ENCODE measurements at places on chromosomes 1 and 21. TPM values are rescaled to one million over a fixed set of nuclear protein-coding genes. Genes with fewer than 3 reads are reported as not detected.
A peak's percentile ranks its signal among the peaks of the same experiment; 100 is the strongest.

GRCh38 chr1:93605026-93605568 lies 76.5 kb downstream of the BCAR3 start:
- DNase-seq: no peak

DNA sequence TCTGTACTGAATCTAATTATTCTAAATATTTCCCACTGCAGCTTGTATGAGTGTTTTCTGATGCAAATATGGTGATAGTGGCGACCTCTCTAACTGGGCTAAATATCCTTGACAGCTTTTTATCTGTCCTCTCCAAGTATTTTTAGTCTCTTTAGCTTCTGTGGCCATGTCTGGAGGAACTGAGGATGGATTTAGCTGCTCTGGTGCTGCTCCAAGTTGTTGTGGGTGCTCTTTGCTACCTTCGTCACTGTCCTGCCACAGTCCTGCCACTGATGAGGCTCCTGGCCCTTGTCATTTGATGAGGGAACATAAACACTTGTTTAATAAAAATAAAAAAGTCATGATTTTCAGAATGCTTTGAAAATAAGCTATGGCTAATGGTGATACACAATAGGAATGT lies 15.9 kb downstream of the CAMTA1 start:
- no peak for DNase-seq

DNA sequence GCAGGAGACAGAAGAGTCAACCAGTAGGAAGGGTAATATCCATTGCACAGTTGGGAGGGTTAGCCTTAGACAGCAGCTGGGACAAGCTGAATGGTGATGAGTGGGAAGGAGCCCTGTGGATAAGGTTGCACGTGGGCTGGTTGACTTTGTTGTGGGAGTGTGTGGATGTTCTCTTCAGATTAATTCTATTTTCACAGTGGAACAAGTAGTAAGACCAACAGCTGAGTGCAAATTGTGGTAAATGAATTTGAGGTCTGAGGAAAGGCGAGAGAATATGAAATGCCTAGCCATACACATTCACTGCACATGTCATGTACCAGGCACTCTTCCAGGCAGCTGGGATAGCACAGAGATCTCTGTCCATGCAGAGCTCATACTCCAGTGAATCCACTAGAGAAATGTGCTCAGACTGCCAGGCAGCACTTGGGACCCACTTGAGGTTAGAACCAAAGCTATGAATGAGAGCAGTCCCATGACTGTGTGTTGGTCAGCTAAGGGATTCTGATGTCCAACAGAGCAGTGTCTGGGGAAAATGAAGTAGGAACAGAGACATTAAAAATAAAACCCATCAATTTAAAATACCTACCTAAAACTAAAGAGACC lies 25.2 kb upstream of the VTCN1 start:
- no peak for DNase-seq

DNA sequence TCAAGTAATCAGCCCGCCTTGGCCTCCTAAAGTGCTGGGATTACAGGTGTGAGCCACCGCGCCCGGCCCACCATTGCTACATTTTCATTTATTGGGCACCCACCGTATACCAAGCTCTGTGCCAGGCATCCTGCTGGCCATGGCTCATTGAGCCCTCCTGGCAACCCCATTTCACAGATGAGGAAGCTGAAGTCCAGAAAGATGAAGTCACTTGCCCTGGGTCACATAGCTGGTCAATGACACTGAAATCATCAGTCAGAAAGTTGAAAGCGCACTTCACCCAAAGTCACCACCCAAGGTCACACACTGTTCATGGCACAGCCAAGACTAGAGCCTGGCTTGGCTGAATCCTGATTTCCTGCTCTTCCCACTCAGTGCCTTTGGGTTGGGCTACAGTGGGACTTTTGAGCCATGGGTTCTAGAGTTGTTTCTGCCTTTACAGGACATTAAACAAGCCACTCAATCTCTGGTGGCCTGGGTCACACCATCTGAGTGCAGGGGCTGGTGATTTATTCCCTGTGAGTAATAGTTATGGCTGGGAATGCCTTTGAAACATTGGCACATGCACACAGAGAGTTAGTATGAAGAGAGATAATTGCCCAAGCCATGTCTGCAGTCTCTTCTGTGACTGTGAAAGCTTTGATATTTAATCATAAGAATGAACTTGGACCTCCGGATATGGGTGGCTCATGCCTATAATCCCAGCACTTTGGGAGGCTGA lies 16.0 kb upstream of the ARHGEF10L start:
- DNase-seq: no peak

- DNase-seq: peak; percentile 88
Observed at GRCh38 chr1:28259934-28260802, 850 bp downstream of the SESN2 start.

DNA sequence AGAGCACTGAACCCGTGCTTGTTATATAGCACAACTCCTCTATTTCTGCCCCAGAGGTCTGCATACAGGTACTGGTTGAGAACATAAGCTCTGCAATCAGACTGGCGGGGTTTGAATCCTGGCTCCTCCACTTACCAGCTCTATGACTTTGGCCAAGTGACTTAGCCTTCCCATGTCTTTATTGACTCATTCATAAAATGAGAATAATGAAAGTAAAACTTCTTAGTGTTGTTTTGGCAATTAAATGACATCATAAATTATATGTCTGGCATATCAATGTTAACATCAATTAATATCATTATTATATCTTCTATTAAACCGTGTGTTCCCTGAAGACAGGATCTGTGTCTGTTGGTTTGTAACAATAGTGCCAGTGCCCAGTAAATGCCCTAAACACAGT lies 4.3 kb downstream of the INKA2 start:
- DNase-seq: no peak

- DNase-seq: peak; percentile 54
Observed at GRCh38 chr1:172005856-172006255, 164.6 kb downstream of the DNM3 start.

- no peak for DNase-seq
Observed at GRCh38 chr21:18498431-18498830, 94.8 kb upstream of the TMPRSS15 start.

GRCh38 chr1:53349968-53350852 lies 22.3 kb upstream of the LRP8 start:
- no peak for DNase-seq

GRCh38 chr1:72557446-72558049 lies 275.2 kb upstream of the NEGR1 start:
- DNase-seq: peak; percentile 2

DNA sequence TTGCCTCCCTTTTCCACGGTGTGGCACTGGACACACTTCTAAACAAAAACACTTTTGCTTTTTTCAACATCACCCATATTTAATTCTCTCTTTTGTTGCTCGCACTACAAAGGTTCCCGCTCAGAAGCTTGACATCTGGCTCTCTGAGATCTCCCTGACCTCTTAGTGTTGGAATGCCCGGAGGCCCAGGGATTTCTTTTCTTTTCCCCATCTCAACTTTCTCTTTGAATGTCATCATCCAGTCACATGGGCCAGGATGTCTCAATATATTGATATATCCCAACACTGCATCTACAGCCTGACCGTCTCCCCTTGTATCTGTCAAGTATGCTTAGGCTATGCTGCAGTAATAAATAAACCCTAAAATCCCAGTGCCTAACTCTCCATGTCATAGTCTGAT lies 54.3 kb upstream of the DESI2 start:
- peak; percentile 15 for DNase-seq

DNA sequence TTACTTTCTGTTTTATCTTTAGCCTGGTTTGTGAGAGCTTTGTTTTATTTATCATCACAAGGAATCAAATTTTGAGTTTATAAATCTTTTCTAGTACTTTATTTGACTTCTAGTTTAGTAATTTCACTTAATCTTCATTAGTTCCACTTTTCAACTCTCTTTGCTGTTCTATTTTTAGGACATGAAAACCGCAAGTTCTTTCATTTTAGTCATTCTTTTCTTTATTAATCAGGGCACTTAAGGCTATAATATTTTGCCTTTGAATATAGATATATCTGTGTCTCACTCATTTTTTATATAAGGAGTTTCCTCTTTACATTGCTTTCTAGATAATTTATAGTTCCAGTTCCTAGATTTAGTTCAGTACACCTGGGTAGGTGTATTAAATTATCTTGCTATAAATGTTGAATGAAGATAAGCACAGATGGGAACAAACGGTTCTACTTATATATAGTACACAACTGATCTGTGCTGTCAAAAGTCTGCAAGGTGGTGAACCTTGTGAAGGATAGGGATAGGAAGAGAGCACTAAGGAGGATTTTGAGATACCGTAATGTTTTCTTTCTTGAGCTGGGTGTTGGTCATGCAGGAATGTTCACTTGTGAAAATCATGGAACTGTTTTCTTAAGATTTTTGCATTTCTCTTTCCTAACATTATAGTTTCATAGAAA lies 402.3 kb downstream of the RYR2 start:
- no peak for DNase-seq

DNA sequence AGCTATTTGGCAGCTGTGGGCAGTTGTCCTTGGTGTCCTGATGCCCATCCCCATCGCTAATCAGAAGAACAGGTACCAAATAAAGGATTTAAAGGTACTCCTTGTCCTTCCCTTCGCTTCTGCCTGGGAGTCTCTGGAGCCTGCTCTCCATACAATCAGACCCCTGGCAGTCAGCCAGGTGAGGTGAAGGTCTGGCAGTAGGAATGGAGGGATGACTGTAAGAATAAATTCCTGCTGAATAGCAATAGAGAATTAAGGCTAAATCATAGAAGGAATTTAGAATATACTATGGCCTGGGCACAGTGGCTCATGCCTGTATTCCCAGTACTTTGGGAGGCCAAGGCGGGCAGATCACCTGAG lies 9.2 kb downstream of the THBS3 start:
- no peak for DNase-seq

DNA sequence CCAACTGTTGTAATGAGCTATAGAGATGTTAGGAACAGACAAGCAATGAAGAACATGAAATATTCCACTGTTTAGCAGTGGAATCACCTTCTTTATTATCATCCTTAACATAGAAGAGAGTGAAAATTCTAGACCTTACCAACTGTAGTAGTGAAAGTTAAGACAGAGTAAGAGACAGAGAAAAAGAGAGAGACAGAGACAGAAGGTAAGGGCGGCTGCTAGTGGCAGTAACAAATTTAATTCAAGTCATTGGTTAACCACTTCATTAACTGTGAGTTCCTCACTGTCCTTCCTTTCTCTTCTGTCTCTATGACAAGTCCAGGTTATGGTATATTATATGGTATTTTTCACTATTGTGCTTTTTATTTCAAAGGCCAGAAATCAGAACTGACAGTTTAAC lies 355.7 kb upstream of the ESRRG start:
- DNase-seq: no peak

- DNase-seq: no peak
Observed at GRCh38 chr1:28684937-28685336, 16.4 kb downstream of the GMEB1 start.

GRCh38 chr1:3536420-3537195 lies 74.7 kb downstream of the MEGF6 start:
- DNase-seq: no peak

GRCh38 chr1:54376430-54377039 lies 29.7 kb downstream of the SSBP3 start:
- no peak for DNase-seq

- peak; percentile 85 for DNase-seq
Observed at GRCh38 chr21:41280115-41280919, 36.3 kb upstream of the FAM3B start.

DNA sequence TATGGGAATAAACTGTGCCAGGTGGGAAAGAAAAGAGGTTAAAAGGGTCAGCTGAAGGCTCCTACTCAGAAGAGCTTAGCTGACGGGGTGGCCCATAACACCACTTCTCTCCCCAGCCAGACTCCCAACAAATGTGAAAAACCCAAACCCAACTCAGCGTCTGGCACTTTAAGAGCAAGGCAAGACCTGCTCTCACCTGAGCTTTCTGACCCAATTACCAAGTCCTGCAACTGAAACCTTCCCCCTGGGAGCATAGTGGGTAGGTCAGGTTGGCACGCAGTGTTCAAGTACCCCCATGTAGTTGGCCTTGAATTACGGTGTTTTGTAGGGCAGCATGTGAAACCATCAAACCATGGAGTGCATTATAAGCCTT lies 3.2 kb downstream of the IRF6 start:
- DNase-seq: no peak

DNA sequence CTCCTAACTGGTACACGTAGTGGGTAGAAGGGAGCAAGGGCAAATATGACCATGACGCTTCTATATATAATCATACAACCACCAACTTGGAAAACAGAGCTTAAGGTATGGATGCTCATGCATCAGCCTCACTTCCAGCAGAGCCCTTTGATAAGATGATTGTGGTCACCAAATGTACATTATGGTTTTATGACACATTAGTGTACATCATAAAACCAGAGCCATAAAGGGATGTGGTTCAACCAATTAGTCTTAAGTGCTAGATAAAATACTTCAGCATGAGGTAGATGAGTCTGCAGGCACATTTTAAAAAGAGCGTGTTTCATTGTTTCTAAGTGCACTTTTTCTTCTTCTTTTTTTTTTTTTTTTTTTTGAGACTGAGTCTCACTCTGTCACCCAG lies 43.7 kb downstream of the NIBAN1 start:
- DNase-seq: no peak

- no peak for DNase-seq
Observed at GRCh38 chr1:232591344-232591743, 38.6 kb downstream of the SIPA1L2 start.

DNA sequence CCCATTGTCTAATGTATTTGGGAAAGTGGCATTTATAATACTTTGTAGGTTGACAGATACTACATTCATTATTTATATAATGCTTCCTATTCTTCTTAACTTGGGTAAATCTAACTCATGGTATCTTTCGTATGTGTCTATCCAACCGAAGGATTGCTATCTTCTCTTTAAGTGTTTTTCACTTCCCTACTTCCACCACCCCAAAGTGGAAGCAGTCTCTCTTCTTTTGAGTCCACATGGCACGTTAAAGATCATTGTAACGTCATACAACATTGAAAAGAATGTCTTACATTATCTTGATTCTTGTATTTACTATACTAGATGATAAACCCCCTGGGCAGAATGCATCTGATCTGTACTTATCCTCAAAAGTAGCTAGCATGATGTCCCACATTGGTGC lies 21.2 kb downstream of the ATP1A1 start:
- no peak for DNase-seq

DNA sequence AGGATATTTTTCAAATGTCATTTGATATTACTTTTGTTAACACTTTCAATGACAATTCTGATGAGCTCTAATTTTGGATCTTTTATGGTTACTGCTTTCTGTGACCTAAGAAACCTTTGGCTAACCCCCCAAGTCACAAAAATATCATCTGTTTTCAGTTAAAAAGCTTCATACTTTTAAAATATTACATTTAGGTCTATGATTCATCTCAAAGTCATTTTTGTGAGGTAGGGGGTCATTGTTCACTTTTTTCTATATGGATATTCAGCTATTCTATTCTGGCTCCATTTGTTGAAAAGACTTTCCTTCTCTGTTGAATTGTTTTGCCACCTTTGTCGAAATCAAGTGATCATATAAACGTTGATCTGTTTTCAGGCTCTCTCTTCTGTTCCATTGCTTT lies 44.8 kb downstream of the UCHL5 start:
- no peak for DNase-seq

Gene CLEC20A
- not detected for total RNA-seq

Gene RPE65
- under 0.01 TPM for total RNA-seq

Gene TAL1
- not detected for total RNA-seq

Gene C1orf87
- not detected for total RNA-seq

Gene KRTAP24-1
- total RNA-seq: not detected

Gene TCHHL1
- not detected for total RNA-seq

Gene TFF2
- not detected for total RNA-seq

Gene ZNF326
- 10.0 TPM for total RNA-seq

Gene GBP2
- 12.8 TPM for total RNA-seq
